Activated naive CD4-positive, alpha-beta T cell treated with anti-CD3 and anti-CD28 coated beads, Interleukin-2, amount 50 U/mL, for 16 hours (primary cell): ENCODE measurements at places on chromosomes 3 and 15.

DNA sequence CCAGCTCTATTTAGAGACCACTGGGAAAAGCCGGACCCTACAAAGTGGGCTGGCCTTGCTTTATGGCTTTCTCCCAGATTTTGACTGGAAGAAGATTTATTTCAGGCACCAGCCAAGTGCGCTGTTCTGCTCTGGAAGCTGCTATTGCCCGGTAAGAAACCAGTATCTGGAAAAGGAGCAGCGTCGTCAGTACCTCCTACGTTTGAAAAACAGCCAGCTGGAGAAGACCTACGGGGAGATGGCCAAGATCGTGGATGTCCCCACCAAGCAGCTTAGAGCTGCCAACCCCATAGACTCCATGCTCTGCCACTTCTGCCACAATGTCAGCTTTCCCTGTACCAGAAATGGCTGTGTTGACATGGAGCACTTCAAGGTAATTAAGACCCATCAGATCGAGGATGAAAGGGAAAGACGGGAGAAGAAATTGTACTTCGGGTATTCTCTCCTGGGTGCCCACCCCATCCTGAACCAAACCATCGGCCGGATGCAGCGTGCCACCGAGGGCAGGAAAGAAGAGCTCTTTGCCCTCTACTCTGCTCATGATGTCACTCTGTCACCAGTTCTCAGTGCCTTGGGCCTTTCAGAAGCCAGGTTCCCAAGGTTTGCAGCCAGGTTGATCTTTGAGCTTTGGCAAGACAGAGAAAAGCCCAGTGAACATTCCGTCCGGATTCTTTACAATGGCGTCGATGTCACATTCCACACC is 60.9 kb downstream of the PXYLP1 start:
- DNase-seq = no peak

DNA sequence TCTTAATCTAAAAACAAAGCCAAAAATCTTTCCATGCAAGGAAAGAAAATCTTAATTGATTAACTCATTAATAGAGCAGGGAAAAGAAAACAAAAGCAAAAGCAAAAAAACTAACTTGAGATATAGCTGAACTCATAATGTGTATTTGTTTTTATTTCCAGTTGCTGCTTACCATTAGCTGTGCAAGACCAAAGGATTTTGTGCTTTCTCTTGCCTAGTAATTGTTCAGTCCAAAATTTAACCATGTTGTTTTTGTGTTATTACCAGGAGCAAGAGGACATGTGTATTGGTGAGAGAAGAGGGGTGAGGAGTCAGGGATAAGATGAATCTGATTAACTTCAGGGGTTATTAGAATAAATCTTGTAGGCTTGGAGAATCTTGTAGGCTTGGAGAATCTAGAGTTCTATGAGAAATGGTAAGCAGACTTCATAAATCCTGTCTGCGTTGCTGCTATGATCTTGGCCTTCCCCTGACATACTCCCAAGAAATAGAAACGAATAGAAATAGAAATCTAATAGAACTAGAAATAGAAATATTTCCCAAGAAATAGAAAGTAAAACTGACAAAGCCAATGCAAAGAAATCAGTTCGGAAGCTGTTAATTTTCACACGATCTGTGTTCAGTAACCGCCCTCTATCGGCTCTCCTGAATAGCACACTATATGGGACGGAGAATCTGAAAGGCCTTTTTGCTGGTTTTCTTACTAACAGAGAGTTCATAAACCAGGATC is 72.6 kb upstream of the TNFSF10 start:
- DNase-seq = peak; percentile 23

- DNase-seq = no peak
Observed at GRCh38 chr3:71641674-71642073, 58.1 kb upstream of the FOXP1 start.

DNA sequence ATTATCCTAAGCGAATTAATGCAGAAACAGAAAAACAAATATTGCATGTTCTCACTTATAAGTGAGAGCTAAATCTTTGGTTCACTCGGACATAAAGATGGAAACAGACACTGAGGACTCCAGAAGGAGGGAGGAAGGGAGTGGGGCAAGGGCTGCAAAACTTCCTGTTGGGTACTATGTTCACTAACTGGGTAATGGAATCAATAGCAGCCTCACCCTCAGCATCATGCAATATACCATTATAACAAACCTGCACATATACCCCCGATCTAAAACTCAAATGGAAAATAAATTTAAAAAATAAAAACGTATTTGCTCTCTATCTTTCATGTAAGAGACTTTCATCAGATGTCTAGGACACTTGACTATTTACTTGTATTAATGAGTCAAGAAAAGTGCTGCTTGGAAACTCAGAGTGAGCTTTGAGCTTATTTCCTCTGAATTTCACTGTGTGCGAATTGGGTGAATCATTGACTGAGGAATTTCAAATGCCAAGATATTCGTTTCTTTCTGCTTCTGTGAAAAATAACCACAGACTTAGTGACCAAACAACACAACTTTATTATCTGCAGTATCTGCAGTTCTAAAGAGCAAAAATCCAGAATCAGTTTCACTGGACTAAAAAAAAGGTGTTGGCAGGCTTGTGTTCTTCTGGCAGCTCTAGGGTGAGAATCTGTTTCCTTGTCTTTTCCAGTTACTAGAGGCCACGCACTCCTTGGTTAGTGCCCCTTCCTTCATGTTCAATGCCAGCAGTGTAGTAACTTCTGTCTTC is 18.4 kb downstream of the TM4SF18 start:
- DNase-seq = no peak

DNA sequence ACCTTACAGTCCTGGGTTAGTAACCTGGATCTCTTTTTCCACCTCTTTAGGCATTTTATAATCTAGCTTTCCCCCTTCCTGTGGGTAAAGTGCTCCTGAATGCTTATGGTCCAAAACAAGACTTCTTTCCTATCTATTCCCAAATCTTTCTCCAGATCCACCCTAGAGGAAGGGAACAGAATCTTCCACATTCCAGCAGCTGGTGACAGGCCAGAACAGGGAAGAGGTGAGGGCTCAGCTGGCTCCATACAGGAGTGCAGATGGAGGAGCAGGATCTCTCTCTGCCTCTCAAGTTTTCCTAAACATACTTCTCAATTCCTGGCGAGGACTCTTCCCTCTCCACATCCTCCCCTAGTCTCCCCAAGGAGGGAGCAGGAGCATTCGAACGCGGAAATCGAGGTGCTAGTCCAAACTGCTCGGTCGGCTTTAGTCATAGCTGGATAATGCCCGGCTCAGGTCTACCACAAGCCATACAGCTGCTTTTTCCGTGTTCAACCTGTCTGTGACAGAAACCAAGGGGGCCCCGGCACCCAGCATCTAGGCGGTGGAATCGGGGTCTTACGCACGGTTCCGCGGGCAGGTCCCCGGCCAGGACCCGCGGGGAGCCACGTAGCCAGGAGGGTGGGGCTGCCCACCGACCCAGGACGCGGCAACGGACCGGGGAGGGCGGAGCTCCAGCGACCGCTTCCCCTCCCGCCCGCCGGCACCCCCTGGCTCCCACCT is 4.0 kb downstream of the RASSF1 start:
- no peak for DNase-seq

DNA sequence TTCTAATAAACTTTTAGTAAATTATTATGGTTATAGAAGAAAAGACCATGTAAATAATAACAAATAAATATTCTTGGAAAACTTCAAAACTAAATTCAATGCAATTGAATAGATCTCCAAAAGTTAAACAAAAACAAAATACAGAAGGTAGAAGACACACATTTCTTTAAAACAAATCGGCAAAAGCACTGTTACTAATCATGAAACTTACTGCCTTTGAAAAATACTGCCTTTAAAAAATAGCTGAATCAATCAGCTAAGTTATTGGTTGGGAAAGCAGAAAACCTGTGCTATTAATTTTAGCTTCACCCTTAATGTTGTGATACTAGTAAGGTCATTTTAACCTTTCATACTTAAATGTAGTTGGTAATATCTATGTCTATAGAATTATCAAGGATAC is 3.0 kb downstream of the GPR15 start:
- no peak for DNase-seq

DNA sequence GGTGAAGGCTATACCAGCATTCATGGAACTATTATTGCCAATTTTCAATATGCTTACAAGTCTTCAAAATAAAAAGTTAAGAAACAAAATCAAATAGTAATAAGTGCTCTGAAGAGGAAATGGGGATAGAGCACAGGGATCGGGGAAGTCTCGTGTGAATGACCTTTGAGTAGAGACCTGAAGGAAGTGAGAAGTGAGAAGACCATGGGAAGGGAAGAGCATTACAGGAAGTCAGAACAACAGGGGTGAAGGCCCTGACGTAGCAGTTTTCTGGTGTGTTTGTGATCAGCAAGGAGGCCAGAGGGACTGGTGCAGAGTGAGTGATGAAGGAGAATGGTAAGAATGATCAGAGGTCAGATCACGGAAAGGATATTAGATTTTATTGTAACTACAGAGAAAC is 48.1 kb downstream of the STAC start:
- no peak for DNase-seq

DNA sequence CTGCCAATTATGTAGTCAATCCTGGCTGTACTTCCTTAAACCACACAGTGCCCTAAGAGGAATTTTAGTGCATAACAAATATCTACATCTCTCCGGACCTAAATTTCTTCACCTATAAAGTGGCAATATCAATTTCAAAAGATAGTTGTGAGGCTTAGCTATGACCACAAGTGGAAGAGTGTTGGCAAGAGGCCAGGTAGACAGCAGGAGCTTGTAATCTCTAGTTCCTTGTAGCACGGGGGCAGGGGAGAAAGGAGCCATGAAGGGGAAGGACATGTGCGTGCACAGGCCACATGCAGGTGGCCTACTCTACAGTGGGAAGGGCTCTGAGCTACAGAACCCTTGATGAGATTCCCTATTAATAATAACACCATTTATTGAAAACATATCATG is 269.7 kb downstream of the ABHD5 start:
- no peak for DNase-seq

GRCh38 chr3:133038089-133038730 is at the start of gene TMEM108:
Gene TMEM108, plus strand, starts transcription at chr3:133038391.
- DNase-seq = peak; percentile 12

GRCh38 chr15:88586401-88587162 is 34.6 kb upstream of the AEN start:
- DNase-seq = no peak

DNA sequence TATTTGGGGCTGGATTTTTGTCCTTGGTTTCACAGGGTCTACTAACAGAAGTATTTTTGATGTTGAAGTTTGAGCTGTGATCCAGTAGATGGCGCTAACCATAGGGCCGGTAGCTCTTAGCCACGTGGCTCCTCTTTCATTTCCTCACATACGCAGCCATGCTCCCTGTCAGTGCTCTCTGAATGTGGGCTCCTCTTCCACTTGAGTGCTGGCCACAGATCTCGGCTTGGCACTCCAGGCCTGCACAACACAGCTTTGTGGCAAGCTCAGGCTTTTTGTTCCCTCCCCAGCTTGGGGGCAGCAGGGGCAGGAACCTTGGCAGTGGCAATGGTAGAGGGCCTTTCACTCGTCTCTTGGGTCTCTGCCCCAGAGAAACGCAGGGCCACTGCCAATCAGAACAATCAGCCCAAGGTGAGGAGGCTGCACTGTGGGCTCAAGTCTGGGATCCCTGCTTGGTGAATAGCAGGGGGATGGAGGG is 18.6 kb upstream of the DNAAF4 start:
- no peak for DNase-seq

DNA sequence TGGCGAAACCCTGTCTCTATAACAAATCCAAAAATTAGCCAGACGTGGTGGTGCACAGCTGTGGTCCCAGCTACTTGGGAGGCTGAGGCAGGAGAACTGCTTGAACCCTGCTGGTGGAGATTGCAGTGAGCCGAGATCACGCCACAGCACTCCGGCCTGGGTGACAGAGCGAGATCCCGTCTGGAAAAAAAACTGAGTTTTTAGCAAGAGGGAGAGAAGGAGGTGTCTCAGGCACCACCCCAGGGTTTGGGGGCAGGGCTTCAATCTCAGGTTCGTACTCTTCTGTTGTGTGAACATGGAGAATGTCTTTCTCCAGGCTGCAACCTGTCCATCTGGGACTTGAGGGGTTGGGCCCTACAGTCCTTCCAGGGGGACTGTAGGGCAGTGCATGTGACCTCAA is 2.7 kb downstream of the CHRNA3 start:
- no peak for DNase-seq

- DNase-seq = no peak
Observed at GRCh38 chr15:39025321-39025720, 460.7 kb upstream of the RASGRP1 start.

- DNase-seq = peak; percentile 14
Observed at GRCh38 chr3:42300013-42300412, 34.0 kb upstream of the CCK start.

GRCh38 chr15:65791335-65792137 is 557 bp downstream of the DENND4A start:
- DNase-seq = peak; percentile 49

DNA sequence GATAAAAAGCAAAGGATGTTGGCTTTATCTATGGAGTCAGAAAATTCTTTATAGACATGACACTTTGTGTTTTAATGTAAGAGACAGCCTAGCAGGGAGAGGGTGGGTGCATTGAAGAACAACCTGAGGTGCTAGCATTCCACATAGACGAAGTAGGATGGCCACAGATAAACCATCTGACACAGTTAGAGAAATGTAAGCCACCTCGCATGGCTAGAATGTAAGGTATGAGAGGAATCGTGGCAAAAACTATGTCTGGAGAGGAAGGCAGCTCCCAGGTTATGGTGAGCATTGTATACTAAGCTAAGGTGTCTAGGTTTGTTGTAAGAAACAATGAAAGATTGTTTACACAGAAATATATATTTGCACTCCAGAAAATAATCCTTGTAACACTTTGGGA is 194.0 kb upstream of the SLITRK3 start:
- DNase-seq = no peak

- no peak for DNase-seq
Observed at GRCh38 chr15:77983708-77984445, 93.6 kb downstream of the TBC1D2B start.

- DNase-seq = no peak
Observed at GRCh38 chr3:62378311-62378789, 5.0 kb upstream of the FEZF2 start.

GRCh38 chr15:60255390-60255789 is 142.4 kb downstream of the ANXA2 start:
- no peak for DNase-seq

DNA sequence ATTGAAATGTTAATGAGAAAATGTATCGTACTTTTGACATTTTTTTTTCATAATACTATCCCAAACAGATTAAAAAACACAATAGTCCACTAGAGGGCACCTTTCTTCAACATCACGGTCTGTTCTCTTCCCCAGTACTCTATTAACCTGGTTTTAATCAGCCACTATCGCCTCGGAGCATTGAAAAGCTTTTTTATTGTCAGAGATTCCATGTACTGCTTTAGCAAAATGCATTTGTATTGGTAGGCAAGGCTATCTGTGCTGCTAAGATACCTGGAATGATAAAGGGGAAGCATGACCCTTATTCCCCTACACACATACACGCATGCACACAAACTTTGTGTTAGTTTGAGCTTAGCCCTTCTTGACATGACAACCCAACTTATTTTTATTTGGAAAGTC is 160.1 kb upstream of the IL12A start:
- DNase-seq = no peak

DNA sequence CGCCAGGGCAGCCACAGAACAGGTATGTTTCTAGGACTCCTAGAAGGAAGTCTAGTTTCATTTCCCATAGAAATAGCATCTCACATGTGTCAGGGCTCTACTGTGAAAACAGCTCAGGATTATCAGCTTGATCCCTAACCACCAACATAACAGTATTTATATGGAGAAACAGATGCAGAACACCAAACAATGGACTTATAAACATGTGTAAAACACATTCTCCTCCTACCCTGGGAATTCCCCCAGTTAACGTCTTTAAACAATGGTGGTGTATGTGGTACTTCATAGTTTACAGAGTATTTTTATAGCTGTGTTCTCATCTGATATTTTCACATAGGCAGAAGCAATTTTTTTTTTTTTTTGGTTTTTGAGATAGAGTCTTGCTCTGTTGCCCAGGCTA is 9.7 kb downstream of the TNFSF10 start:
- DNase-seq = no peak
